ENCODE measurements at places on chromosomes 11 and 22.

DNA sequence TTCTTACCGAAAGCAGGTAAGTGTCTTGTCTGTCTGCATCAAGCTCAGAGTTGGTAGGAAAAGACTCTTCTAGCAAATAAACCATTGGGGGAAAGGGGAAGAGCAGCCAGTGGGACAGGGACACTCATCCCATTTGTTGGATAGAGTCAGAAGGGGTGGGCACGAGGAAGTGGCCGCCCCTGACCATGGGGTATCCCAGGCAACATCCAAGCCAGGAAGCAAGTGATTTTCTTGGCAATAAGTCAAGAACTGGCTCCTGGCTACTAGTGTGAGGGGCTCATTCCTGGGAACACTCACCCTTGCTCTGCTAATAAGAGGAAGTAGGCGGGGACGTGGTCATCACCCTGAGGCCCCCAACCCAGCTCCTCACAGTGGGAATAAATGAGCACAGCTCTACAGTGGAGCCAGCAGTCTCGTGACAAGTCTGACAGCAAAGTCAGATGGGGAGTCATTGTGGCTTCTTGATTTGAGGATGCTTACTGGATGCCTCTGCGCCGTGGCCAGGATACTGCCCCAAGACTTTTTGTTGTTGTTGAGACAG, 6.7 kb downstream of the SLC25A18 start:
- H3K4me3 ChIP-seq = no peak overlapping the region
- H3K27me3 ChIP-seq = no peaks in the 10 kb centered on the region
- H3K4me1 ChIP-seq = peaks cover 29% of the 10 kb centered on the region
- no peak for DNase-seq
- H3K27ac ChIP-seq = peak overlapping the region; percentile 85

DNA sequence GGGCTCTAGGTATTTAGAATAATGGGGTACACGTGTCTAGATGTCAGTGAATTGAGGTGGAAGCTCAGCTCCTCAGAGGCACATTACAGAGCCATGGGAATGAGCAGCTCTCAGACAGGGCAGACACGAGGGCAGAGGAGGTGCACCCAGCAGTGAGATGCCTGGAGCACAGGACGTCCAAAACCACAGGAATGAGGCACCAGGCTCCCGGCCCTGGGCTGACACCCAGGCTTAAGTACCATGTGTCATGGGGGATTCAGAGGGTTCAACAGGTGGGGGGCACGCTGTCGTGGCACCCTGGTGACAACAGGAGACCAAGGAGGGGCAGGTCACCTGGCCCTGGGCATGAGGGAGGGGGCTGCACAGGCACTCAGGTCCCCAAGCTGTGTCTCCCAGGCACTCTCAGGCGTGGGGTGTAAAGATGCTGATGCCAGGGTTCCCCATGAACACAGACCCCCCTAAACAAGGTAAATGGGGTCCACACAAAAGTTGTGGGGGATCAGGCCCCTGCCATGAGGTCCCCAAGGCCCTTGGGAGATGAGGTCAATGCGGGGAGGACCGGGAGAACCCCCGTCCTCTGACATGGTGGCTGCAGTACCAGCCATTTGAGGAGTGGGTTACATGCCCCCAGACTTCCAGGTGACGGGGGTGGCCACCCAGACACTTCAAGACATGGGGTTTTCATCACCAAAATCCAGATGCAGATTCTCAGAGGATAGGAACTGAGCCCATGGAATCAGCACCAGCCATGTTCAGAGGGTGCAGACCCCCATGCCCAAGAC, 5.6 kb upstream of the SYT8 start:
- peak overlapping the region; percentile 42 for H3K27ac ChIP-seq
- H3K36me3 ChIP-seq = no peaks in the 10 kb centered on the region

DNA sequence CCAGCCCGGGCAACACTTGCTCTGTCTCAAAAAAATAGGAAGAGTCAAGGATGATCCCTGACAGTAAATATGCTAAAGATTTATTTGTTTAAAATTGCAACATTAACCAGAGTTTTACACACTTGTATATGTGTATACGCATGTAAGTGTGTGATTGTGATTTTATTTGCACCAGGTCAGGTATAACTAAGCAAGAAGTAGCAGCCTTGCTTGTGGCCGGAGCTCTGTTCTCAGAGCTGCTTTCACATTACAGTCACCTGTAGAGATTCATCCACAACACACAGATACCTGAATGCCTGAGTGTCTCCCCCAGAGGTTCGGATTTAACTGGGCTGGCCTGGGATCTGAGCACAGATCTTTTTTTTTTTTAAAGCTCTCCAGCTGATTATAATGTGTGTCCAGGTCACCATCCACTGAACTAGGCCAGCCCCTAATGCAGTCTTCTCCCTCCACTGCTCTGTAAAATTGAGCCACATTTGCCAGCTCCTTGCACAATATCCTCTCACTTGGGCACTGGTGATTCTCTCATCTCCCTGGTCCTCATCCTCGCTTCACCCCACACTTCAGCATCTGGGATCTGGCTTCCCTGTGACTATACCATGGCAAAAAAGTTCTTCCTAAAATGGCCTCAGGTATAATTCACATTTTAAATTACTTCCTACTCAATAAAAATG, 48.3 kb downstream of the LIF start:
- no peaks in the 10 kb centered on the region for H3K36me3 ChIP-seq
- no peak overlapping the region for H3K4me3 ChIP-seq
- no peaks in the 10 kb centered on the region for H3K27me3 ChIP-seq
- H3K4me1 ChIP-seq = peaks cover 26% of the 10 kb centered on the region

GRCh38 chr22:43267981-43268660, 75.1 kb downstream of the SCUBE1 start:
- DNase-seq = no peak
- no peaks in the 10 kb centered on the region for H3K36me3 ChIP-seq
- no peak overlapping the region for H3K27ac ChIP-seq

DNA sequence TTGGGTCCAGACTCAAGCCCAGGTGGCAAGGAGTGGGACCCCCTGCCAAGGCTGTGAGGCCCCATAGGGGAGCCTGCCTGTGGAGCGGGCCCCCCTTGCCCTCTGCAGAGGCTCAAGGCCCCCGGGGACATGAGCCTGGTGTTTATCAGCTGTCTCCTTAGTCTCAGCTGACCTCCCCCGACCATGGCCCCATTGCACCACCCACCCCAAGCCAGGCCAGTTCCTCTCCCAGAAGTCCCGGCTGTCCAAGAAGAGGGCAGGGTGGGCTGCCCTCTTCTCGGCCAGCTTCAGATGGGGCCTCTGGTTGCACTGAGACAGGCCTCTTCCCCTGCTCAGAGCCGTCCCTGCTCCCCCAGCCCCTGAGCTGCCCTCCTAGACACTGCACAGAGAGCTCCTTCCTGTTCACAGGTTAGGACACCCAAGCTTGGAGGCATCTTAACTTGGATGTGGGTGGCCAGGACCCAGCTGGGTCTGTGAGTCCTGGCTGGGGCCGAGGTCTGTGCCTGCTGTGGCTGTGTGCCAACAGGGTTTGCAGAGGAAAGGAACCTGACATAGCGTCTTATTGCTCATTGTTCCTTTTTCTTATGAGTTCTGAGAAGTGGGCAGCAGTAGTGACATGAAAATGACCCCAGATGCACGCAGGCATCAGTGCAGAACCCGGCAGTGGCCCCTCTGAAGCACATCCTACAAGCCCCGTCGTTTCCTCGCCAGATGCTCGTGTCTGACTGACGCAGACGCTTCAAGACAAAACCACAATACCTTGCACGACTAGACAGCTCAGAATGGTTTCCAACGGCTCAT, 5.4 kb downstream of the TRABD start:
- H3K36me3 ChIP-seq = peaks cover 8% of the 10 kb centered on the region
- no peaks in the 10 kb centered on the region for H3K27me3 ChIP-seq
- H3K27ac ChIP-seq = peak overlapping the region; percentile 89
- H3K4me1 ChIP-seq = peaks cover 51% of the 10 kb centered on the region
- peak overlapping the region; percentile 55 for H3K4me3 ChIP-seq

GRCh38 chr22:38201711-38202436, at the start of gene MAFF:
Gene MAFF, plus strand, starts transcription at chr22:38201994. Its CDS starts 11,860 bp downstream, at chr22:38213854.
- peak; percentile 97 for DNase-seq
- peak within 1 kb of the TSS; percentile 88 for H3K4me3 ChIP-seq
- H3K4me1 ChIP-seq = peaks cover 29% of the 10 kb centered on the region
- no peaks in the 10 kb centered on the region for H3K27me3 ChIP-seq
- no peaks in the 10 kb centered on the region for H3K36me3 ChIP-seq

GRCh38 chr11:911031-911889, 650 bp upstream of the CHID1 start:
- H3K27ac ChIP-seq = peak overlapping the region; percentile 91
- H3K4me3 ChIP-seq = peak overlapping the region; percentile 83
- H3K4me1 ChIP-seq = peaks cover 15% of the 10 kb centered on the region

DNA sequence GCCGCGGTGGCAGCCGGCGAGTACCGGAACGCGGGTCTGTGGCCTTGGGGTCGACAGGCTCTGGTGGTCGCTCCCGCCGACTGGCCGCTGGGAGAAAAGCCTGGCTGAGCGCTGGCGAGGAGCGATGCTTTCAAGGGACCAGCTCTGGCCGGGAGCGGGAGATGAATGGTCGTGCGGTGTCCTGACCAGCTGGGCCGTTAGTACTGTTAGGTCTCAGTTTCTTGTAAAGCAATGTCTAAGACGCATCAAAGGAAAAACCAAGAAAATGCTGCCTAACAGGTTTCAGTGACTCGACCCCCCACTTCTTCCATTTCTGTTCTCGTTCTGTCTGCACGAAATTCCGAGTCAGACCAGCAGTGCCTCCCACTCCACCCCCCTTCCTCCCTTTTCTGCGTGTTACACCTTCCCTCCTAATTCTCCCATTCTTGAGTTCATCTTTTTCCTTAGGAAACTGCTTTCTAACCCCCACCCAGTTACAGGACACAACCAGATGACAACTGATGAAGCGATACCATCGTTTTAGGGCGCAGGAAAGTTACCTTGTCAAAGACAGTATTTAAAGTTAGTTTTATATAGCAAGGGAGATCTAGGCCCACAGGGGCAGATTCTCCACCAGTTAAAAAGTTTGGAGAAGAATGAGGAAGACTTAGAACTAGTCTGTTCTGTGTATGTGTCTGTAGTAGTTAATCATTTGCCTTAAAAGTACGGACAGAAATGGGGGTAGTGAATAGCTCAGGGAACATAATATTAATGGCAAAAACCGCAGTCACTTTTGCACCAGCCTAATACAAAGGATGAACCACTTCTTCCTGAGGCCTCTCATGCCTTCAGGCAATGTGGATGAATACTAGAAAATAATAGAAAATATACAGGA, 1.0 kb downstream of the CUL5 start:
- peaks cover 39% of the 10 kb centered on the region for H3K4me1 ChIP-seq
- H3K36me3 ChIP-seq = no peaks in the 10 kb centered on the region
- peak; percentile 22 for DNase-seq

- no peak overlapping the region for H3K27ac ChIP-seq
- no peak overlapping the region for H3K4me3 ChIP-seq
- H3K4me1 ChIP-seq = no peaks in the 10 kb centered on the region
- no peak for DNase-seq
- H3K27me3 ChIP-seq = no peaks in the 10 kb centered on the region
- H3K36me3 ChIP-seq = no peaks in the 10 kb centered on the region
These were observed 445.9 kb upstream of the ANO3 start for GRCh38 chr11:25886036-25886435.

DNA sequence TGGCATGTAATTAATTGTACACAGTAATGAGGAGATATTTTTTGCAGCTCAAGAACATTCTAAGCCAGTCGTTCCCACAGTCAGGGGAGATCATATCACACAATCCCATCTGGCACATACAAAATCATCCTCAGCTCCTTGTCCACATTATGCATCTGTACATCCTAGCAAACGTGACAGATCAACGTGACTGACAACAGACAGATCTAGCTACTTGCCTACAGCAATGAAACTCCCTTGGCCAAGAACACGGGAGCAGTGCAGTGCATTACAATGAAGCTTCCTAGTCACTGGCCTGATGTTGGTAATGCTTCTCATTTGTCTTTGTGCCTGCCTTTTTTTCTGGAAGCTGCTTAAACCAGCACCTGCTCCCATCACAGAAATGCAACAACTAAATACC, 24.5 kb upstream of the GUCY1A2 start:
- H3K4me3 ChIP-seq = no peak overlapping the region
- no peak overlapping the region for H3K27ac ChIP-seq
- no peaks in the 10 kb centered on the region for H3K27me3 ChIP-seq
- no peak for DNase-seq
- H3K36me3 ChIP-seq = no peaks in the 10 kb centered on the region

GRCh38 chr22:35838855-35839576, 121.3 kb downstream of the APOL5 start:
- no peaks in the 10 kb centered on the region for H3K27me3 ChIP-seq
- H3K36me3 ChIP-seq = no peaks in the 10 kb centered on the region
- H3K27ac ChIP-seq = peak overlapping the region; percentile 87
- H3K4me1 ChIP-seq = peaks cover 47% of the 10 kb centered on the region
- H3K4me3 ChIP-seq = no peak overlapping the region

DNA sequence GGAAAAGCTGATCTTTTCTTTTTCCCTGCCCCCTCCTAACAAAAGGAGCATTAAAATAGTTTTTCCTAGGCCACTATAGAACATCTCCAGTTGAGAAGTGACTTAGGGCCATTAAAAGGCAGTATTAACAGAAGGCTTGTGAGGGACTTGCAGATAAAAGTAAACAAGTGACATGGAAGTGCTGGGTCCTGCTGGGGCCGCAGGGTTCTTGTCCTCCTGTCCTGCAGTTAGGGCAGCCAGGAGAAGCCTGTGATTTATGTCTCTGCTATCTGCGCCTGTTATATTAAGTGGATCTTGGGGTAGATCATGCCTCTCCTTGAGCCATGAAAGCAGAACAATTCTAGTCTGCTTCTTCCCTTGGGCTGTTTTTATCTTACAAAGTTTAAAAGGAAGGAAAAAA, 271.4 kb upstream of the C11orf87 start:
- DNase-seq = no peak
- no peak overlapping the region for H3K27ac ChIP-seq
- H3K36me3 ChIP-seq = no peaks in the 10 kb centered on the region
- H3K4me1 ChIP-seq = no peaks in the 10 kb centered on the region
- no peaks in the 10 kb centered on the region for H3K27me3 ChIP-seq
- no peak overlapping the region for H3K4me3 ChIP-seq

GRCh38 chr11:3074912-3075589, 17.8 kb upstream of the CARS1 start:
- H3K36me3 ChIP-seq = no peaks in the 10 kb centered on the region
- DNase-seq = no peak
- H3K4me3 ChIP-seq = no peak overlapping the region
- no peaks in the 10 kb centered on the region for H3K27me3 ChIP-seq

GRCh38 chr11:29962243-29962642, 54.6 kb downstream of the KCNA4 start:
- H3K27ac ChIP-seq = no peak overlapping the region
- no peaks in the 10 kb centered on the region for H3K4me1 ChIP-seq
- no peak for DNase-seq
- H3K4me3 ChIP-seq = no peak overlapping the region
- H3K27me3 ChIP-seq = no peaks in the 10 kb centered on the region
- H3K36me3 ChIP-seq = no peaks in the 10 kb centered on the region

DNA sequence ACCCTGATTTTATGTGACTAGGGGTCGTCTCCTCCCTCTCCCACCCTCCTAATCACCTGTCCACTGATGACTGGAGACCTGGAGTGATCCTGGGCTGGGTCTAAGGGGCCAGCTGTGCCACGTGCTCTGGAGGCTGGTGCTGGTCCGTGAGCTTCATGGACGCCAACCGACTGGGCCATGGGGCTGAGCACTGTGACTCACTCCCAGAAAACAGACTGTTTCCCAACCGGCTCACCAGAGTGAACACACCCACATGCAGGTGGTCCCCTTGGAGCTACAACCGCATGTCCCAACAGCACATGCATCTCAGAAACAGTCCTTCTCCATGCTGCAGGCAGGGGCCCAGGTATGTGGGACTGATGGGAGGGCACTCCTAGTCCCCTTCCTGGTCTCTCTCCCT, 14.0 kb upstream of the LMO1 start:
- H3K27ac ChIP-seq = no peak overlapping the region
- no peaks in the 10 kb centered on the region for H3K4me1 ChIP-seq
- H3K27me3 ChIP-seq = no peaks in the 10 kb centered on the region
- no peak overlapping the region for H3K4me3 ChIP-seq
- no peak for DNase-seq
- H3K36me3 ChIP-seq = no peaks in the 10 kb centered on the region

All from upper lobe of left lung (tissue), 6 donors.